ENCODE measurements at places on chromosomes 1 and 21.

DNA sequence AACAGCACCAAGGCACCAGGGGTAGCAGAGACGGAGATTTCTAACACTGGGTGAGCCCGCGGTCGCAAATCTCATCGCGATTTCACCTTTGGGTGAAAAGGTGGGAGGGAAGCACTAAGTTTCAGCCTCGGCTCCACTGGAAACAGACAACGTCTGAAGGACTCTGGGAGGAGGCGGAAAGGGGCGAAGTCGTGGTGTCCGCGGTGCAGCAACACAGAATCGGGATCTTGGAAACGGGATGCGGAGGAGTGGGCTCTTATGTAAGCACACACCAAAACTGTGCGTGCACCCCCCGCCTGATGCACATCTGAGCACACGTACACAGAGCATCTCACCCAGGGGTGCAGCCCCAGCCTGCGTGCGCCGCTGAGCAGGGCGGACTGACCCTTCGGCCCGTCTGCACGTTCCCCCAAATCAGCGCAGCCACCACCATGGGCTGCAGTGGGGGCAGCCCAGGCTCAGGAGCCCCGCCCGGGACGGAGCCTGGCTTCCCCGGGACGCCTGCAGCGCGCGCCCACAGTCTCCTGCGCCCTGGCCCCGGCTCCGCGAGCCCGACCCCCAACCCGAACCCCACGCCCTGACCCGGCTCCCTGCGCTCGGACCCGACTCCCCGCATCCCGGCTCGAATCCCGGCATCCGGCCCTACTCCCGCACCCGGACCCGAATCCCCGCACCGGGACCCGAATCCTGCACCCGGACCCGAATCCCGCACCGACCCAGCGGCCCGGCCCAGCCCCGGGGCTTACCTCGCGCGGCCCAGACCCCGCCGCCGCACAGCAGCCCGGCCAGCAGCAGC is 670 bp downstream of the CLSTN1 start:
- peak; percentile 53 for DNase-seq

DNA sequence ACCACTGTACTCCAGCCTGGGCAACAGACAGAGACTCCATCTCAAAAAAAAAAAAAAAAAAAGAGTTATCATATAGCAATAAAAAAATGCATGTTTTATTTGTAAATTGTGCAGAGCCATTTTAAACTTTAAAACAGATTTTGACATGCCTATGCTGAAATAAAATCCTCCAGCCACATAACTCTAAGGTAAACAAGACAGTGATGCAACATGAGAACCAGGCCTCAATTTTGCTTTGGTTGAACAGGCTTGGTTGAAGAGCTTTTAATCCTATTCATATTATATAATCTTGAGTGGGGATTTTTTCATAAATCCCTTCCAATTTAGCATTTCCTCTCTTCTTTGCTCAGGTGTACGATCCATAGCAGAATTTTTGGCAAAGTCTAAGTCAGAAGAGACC is 26.1 kb downstream of the ARMH1 start:
- no peak for DNase-seq

GRCh38 chr21:37232274-37233018 is 34.7 kb downstream of the VPS26C start:
- peak; percentile 80 for DNase-seq

DNA sequence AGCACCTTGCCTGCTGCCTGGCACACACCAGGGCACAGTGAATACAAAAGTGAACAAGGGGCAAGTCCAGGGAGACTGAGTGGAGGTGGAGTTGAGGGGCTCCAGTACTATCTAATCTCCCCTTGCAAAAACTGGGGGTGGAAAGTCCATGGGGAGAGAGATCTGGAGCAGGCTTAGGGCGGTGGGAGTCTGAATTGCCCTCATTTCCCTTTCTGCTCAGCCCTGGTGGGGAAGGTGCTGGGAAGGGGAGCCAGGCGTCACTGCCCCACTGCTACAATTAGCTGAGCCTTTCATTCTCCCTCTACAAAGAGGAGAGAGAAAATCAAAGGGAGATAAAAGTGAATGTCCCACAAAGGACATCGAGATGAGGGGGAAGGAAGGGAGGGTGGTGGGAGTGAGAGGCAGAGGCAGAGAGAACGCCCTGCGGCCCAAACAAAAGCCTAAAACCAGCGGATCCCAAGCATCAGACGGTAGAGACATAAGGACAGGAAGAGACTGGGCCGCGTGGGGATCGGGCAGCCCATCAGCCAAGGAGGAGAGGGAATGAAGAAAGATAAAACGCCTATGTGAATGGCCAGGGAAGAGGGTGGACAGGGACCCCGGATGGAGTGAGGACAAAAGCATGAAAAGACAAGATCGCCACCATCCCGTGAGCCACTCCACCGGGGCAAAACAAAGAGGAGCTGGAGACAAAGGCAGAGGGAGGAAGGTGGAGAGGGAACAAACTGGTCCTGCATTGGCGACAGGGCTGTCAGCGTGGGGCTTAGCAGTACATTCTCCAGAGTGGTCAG is 46.8 kb upstream of the SOX13 start:
- DNase-seq = no peak

GRCh38 chr1:240486611-240487010 is 125.3 kb downstream of the GREM2 start:
- DNase-seq = no peak

DNA sequence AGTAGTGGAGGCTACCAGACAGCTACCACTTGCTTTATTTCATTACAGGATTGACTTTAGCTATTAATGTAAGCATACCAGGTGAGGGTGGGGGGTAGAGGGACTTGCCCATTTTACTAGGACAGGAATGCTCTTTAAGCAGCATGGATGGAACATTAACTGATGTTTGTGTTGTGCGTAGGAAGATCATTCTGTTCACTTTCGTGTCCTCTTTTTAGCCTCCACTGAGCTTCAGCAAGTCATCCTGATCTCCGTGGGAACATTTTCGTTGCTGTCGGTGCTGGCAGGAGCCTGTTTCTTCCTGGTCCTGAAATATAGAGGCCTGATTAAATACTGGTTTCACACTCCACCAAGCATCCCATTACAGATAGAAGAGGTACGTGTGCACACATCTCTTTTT is 29.3 kb downstream of the IFNGR2 start:
- no peak for DNase-seq

- DNase-seq = no peak
Measured at GRCh38 chr1:2584686-2585317, 1.8 kb upstream of the PRXL2B start.

GRCh38 chr1:38651669-38652068 is 207.9 kb downstream of the RRAGC start:
- no peak for DNase-seq

DNA sequence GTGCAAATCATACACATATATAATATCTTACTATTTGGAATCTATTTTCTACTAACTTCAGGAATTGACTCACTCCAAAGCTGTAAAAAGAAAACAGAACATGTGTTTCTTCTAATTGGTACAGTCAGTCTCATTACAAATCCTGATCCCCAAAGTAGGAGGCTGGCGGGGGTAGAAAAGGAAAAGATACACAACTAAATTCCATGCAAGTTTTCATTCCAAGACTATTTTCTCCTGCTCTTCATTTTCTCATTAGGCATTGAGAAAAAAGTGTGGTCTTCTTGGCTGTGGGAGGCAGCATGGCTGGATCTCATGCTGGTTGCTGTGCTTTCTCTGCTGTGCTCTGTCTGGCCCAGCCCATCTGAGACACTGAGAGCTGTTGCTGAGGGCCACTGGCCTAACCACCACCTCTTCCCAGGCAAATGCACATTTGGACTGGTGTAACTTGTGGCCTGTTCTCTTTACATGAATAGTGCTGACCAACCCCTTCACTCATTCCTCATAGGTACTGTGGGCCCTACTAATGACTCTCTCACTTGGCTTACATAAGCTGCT is 1107.5 kb upstream of the B3GALT2 start:
- no peak for DNase-seq

GRCh38 chr21:42191696-42192595 is 27.0 kb upstream of the ABCG1 start:
- no peak for DNase-seq

DNA sequence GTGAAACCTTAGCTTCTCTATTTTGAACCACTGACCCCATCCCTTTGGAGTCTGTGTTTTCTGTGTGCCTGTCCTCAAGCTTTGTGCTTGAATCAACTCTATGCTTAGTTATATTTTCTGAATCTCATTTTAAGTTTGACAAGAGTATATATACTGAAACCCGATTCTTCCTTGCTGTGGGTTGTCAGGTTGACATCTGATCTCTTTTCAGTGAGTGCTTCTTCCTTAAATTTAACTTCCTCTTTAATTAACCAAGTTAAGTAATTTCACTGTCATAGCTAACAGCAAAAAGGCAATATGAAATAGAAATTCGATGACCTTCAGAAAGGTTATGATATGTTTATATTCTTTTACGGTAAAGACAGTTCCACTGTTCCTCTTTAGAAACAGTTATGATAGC is 69.4 kb downstream of the C1orf21 start:
- no peak for DNase-seq

DNA sequence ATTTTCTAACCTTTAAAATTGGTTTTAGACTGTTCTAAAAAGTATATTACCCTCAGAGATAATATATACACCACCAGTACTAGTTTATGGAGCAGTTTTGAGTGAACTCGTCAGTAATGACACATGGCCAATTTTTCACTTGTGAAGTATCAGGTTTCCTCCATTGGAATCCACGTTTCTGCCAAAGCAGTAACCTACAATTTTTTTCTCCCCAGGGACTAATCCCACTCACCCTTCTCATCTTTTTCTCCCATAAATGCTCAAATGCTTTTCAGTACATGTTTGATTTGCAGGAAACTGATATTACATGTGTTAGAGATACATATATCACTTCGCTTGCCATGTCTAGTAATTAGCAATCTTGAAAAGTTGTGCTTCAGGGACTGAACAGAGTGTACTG is 94.1 kb downstream of the COL24A1 start:
- no peak for DNase-seq

GRCh38 chr1:70674941-70675685 is 264.0 kb downstream of the CTH start:
- DNase-seq = no peak

DNA sequence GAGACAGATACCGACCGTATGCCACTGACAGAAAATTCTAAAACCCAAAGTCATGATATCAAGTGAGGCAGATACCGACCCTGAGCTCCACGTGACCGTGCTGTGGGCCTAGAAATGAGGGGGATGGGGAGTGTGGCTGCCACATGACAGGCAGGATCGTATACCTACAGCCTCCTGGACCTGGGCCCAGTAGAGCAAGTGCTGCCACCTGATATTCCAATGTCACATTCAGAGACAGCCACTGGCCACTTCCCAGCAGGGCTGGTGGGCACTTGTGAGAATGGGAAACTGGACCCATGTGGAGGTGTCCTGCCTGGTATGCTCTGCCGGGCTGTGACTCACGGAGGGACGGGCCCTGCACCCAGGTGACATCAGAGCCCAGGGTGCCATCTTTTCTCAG is 44.6 kb upstream of the CLDN14 start:
- DNase-seq = no peak

- DNase-seq = no peak
Measured at GRCh38 chr1:239893127-239893731, 198.5 kb upstream of the FMN2 start.

- DNase-seq = no peak
Measured at GRCh38 chr21:44653656-44654575, 543 bp downstream of the KRTAP12-4 start.

DNA sequence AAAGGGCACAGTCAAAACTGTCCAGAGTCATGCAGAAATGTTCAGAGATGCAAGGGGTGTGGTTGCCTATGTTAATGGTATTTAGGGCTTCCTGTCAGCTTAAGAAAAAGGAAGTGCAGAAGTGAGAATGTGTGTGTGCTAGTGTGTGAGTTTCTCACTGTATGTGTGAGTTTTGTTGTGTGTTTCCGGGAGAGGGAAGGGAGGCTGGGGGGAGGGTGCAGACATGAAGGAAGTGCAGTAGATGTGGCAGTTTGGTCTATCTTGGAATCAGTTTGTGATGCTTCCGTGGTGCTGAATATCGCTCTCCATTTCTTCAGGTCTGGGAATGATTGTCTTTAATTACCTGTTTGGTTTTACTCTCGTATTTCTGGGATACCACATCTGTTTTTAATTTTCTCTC is 16.5 kb upstream of the ATP6V1G3 start:
- peak; percentile 18 for DNase-seq

DNA sequence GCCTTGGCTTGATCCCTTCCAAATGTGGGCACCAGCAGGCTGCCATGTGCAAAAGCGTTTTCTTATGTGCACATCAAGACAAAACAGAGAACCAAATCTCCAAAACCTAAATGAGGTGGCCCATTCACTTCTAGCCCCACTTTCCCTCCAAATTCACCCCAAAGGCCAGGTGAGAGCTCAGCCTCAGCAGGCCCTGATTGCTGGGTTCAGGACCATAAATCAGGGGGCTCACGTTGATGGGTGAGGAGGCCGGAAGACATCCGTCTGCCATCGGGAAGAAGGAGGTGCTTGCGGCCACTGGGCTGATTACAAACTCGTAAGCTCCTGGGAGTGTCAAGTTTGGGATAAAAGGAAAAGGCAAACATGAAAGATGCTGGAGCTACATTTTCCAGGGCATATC is 86.7 kb upstream of the CLDN14 start:
- DNase-seq = no peak

DNA sequence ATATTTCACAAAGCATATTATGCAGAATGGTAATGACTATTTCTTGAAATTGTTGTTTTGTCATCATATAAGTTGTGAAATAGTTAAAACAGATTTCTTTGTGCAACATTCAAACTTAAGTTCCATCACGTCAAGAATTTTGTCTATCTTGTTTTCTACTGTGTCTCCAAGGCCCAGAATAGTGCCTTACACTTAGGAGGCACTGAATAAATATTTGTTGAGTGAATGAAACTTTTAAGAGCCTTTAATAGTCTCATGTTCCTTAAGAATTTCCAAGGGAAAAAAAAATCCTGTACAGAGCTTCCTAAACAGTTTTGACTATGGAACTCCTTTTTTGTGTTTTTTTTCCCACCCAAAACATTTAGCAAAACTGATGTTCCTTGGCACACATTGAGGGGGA is 50.8 kb upstream of the TNFSF18 start:
- DNase-seq = no peak

GRCh38 chr1:15351310-15351709 is 58.4 kb upstream of the EFHD2 start:
- no peak for DNase-seq

- no peak for DNase-seq
Measured at GRCh38 chr1:183394435-183394834, 23.7 kb downstream of the NMNAT2 start.

DNA sequence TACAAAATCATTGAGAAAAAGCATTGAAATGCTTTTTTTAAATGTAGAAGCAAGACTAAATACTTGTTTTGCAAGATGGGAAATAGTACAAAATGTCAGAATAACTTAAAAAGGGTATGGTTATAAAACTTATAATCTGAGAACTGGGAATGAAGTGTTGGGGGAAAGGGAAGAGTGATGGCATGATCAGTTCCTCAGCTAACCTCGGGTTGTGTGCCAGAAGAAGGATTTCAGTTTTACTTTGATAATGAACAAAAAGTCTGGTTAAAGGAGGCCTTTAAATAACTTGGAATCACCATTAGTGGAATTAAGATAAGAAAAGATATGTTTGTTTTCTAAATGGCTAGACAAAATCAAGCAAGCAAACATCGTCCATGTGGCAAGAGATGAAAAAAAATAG is 20.7 kb downstream of the NEK7 start:
- DNase-seq = no peak
